Eye (tissue), 1 donor: ENCODE measurements at places on chromosomes 13 and 19.
A peak's percentile ranks its signal among the peaks of the same experiment; 100 is the strongest.

DNA sequence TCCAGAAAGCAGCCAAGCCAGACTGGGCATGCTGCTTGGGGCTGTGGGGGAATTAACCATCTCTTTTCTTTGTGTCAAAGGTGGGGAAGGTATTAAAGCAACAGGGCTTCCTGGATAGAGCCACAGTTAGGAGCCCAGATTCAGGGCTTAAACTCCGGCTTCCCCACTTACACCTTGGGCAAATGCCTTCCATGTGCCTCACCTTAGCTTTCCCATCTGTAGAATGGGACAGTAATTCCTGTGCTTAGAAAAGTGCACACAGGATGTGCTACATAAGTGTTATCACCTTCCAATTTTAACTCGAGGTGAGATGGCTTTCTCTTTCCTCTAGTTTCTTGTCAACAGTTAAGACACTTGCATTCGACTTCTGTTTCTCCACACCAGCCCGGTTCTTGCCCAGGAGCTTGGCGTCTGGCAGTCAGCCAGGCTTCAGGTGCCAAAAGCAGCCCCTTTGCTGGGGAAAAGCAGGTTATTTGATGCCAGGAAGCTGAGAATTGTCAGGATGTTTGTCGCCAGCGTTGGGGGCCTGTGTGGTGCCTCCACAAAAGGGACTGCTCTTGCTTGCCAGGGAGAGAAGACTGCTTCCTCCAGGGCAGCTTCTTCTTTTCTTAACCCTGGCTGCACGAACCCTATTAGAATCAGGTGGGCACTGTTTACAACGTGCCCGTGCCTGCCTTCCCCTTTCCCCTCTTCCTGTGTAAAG lies 79.2 kb downstream of the SIPA1L3 start:
- no peak for DNase-seq

DNA sequence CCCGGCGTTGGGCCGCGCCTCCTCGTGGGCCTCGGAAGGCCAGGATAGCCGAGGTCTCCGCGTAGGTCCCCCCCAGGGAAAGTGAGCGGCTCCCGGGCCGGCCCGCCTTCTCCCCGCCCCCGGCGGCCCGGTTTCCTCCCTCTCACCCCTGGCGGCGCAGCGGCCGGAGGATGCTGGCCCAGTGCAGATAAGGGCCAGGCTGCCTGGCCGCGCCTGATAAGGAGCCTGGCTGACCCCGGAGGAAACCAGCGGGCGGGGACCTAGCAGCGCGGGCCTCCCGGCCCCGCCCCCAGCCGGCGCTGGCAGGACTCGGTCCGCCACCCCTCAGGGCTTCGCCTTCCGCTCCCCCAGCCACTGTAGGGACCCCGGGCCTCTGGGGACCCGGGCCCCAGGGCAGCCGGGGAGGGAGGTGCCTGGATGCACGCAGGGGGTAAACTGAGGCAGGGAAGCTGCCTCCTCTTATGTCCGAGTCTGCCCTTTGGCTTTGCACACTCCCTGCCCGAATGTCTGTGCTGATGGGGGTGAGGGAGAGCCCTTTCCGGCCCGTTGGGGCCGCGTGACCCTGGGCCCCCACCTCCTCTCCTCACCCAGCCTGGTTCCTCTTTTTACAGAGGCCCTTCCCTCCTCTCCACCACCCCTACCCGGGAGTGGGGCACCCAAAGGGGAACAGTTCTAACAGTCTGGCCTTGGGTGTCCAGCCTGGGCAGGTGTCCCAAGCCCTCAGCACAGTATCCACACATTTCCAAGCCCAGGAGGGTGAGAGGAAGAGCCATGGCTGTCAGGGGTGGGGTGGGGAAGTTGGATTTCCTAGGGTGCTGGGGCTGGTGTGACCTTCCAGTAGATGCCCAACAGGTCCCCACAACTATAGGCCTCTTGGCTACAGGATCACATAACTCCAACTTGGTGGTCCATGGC lies at the start of gene LYL1:
LYL1 (minus strand) TSS at position 193 of the 915 bp plus-strand sequence. CDS start 1,687 bp downstream, outside the sequence.
- no peak for DNase-seq

DNA sequence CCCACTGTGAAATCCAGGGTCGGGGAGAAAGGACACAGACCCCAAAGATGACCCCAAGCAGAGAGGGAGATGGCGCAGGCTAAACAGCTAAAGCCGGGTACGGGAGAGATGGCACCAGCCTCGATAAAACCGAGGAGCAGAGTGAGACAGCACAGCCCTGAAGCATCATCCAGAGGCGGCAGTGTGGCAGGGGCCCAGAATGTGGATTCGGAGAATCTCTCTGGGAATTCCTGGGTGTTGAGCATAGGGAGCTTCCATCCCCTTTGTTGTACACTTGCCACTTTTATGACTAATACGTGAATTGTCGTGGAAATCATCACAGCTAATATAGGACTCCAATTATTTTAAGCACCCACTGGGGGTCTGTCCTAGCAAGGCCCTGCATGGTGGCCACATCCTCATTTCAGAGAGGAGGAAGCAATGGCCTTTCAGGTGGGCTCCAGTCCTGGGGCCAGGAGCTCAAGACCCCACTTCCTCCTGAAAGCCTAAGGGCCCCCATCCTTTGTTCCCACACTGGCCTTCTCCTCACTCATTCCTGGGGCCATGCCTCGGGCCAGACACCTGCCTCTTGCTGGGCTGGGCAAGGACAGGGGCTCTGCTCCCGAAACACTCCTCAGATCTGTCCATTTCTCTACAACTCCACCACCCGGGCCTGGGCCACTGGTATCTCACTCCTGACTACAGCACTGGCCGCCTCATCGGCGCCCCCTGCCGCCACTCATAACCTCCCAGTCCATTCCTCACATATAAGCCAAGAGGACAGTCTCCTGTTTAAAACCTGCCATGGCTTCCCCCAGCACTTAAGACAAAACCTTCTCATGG lies 29.3 kb upstream of the ATP1A3 start:
- DNase-seq, result peak; percentile 14

DNA sequence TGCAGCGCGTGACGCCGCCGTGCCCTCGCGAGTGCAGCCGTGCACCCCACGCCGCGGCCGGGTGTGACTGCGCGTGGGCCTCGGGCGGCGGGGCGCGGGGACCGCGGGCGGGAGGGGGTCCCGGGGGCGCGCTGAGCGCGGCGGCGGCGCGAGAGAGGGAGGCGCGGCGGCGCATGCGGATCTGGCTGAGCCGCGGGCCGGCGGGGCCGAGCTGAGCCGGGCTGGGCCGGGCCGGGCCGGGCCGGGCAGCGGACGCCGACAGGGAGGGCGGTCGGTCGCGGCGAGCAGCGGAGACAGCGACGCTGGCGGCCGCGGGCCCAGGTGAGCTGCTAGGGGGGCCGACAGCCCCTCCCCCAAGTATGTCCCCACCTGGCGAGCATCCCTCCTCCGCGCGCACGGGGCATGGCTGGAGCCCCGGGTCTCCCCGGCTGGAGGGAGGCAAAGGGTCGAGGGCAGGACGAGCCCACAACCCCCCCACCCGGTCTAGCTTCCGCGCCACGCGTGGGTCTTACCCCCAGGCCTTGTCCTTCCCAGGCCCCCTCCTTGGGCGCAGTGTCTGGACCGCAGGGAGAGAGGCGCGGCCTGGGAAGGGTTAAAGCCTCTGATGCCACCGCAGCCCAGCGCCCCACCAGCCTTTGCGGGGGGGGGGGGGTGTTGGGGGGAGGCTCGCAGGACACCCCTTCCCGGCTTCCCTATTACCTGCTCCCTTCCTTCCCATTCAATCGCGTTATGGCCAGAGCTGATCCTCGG lies at the start of gene SPTBN4:
SPTBN4 (plus strand) TSS at position 17 of the 750 bp plus-strand sequence. CDS start 5,621 bp downstream, outside the sequence.
- DNase-seq, result no peak

DNA sequence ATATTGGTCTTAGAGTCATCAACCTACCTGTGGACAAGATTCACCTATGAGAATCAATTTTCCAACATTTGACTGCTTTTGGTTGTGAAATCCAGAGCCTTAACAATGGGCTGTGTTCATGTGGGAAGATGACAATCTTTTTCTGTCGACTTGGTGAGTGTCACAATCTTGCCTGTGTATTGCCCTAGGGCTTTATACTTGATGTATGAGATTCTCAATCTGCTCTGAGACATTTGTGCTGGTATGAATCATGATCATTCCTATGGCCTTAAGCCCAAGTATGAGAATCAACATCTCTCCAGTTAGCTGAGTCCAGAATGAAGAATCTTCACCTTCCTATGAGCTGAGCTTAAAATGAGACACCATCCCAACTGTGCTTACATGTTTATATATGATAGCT lies 68.7 kb downstream of the ZNF726 start:
- DNase-seq, result no peak

GRCh38 chr13:35448465-35448864 lies 28.0 kb downstream of the MAB21L1 start:
- no peak for DNase-seq

GRCh38 chr13:98585946-98586345 lies 9.0 kb upstream of the STK24 start:
- DNase-seq, result no peak

DNA sequence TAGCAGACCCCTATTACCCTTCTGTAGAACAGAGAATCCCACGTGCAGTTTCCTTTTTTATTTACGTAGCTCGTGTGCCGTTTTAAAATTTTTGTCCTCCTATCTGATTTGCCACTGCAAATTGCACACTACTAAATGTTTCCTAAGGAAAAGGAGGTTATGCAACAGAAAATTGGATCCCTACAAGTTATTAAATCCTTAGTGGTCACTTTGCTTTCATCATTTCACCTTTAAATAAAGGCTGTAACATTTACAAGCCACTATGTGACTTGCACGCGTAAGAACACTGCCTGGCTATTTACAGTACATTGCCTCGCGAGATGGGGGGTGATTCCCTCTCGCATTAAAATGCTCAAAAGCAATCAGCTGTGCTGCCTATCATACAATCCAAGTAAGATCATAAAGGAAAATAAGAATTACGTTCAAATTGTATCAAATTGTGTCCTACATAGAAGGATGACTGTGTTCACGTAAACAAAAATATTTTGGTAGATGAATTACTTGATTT lies 525.6 kb downstream of the SUCLA2 start:
- no peak for DNase-seq

DNA sequence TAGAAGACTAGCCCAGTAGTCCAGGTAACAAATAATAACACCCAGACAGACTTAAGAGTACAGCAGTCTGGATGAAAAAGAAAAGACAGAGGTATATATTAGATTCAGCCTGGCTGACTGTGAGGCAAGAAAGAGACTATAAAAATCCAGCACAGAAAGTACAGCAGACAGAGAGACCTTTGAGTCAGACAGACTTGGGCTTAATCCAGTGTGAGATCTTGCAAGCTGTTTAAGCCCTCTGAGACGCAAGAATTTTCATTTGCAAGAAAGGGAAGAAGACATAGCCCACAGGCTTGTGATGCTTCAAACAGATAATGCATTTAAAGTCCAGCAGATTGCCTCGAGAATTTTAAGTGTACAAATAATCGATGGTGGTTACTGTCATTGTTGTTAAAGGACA lies 471.4 kb downstream of the LIG4 start:
- no peak for DNase-seq

- peak; percentile 96 for DNase-seq
Observed at GRCh38 chr19:1113030-1113985, 9.5 kb downstream of the GPX4 start.

GRCh38 chr19:53980539-53981375 lies 10.7 kb upstream of the CACNG6 start:
- no peak for DNase-seq

GRCh38 chr19:7292950-7293761 lies 1.1 kb downstream of the INSR start:
- DNase-seq, result peak; percentile 56

DNA sequence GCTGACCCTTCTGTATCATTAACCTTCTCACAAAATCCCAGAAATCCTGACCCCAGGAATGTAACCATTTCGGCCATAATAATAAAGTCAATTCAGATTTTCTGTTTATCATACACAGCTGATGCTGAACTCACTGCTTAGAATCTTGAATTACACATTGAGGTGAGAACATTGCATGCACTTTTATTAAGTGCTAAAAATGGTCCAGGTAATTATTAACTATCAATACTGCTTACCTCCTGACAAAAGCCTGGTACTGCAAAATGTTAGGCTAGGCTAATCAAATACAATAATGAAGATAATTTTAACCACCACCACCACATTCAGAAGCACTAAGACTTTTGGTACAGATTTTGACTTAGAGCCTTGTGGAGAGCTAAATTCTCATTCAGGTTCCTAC lies 36.1 kb downstream of the KLF12 start:
- no peak for DNase-seq

GRCh38 chr19:48745208-48745995 lies 1.3 kb downstream of the IZUMO1 start:
- DNase-seq, result peak; percentile 88

DNA sequence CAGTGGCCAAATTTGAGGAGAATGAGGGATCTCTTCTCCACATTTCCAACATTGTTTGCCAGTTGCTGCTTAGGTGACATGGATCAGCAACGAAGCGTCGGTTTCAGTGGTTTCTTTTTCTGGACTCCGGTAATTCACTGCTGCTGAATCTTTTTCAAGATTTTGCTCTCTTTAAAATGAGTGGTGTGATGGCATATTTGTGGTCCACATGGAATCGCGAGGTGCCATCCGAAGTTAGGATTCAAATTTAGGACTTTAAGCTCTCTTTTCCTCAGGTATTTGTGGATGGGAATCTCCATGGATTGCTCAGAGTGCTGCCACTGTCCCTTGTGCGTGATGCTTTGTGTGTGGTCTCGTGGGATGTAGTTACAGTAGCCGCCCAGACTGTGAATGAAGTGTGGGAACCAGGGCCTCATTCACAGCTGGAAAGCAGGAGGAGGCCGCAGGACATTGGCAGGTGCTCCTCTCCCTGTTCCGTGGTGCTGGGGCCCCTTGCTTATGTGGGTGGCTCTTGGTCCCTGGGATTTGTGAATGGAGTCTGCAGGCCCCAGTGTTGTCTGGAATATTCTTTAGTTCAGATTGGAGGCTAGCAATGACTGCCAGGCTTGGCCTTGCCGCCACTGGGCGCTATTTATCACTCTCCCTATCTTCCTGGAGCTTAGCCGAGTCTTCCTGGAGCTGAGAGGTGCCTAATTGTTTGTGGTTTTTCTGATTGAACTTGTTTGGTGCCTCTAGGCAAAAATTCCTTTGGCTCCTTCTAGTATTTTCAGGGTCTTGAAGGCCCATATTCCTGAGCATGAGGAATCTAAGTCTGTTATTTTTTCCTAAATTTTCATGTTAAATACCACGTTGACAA lies 1.5 kb downstream of the ILF3 start:
- DNase-seq, result peak; percentile 71

DNA sequence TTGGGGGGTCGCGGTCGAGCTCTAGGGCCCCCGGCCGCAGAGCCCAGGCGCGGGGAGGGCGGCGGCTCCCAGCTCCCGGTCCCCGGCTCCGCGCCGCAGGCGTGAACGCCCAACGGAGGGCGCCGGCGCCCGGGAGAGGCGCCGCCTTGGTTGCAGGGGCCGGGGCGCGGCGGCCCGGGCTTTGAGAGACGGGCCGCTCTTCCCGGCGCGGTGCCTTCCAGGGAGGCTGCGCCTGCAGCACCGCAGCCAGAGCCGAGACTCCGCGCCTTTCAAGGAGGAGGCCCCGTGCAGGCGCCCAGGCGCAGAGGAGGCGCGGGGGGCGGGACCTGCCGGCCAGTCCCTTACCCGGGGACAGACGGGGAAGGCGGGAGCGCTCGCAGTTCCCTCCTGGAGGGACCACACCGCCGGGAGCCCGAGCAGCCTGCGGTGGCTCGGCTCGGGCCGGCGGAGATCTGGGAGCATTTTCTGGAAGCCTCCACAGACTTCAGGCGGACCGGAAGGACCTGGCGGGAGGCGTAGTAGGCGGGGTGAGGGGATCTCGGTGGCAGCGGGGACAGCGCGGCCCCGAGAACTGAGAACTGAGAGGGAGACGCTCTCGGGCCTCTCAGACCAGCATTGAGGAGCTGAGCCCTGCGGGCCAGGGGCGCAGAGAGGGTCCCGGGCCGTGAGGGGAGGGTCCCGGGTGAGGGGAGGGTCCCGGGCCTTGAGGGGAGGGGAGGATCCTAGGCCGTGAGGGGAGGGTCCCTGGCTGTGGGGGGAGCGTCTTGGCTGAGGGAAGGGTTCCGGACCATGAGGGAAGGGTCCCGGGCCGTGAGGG lies 25.5 kb upstream of the MCF2L start:
- DNase-seq, result peak; percentile 84
